ENCODE measurements at places on chromosomes 7 and 10. TPM values are rescaled to one million over a fixed set of nuclear protein-coding genes. Genes with fewer than 3 reads are reported as not detected.

Gene COBL
- total RNA-seq = 1.4 TPM

Gene TNS3
- total RNA-seq = 210 TPM

Gene MRPL43
- total RNA-seq = 54.9 TPM

Gene SHH
- total RNA-seq = 10.4 TPM

Gene DDC
- total RNA-seq = not detected

GRCh38 chr7:43138710-43139109, 26.3 kb downstream of the HECW1 start:
- no peak for DNase-seq

DNA sequence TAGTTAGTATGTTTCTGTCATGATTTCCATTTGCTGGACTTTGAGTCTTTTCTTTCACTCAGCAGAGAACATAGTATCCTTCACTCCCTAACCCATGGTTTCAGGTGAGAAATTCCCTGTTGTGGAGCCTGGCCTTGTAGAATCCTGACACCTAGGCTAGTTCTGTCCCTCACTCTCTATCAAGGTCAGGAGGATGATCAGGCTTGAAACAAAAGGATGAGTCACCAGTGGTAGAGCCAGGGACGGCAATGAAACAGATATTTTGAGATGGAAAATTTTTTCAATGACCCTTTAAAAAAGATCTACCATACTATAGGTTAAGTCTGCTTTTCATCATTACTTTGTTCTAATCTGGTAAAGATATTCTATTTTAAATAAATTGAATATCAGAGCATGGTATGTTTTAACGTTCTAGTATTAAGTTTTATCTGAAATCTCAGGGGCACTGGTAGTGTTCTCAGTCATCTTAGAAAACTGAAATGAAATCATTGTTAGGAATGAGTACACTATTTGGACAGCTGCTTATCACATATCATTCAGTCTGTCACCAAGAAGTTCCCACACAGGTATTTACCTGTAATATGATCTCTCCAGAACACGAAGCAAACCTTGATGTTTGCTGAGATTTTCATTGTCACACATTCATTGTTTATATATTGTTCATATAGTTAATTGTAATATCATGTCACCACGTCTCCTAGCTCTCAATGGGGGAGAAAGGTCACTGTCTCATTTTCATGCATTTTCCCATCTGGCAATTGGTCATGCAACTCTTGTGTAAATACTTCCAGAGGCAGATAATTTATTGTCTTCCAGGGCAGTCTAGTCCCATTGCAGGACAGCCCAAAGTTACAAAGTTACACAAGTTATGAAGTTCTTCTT, 299.9 kb upstream of the LRRTM3 start:
- no peak for DNase-seq

DNA sequence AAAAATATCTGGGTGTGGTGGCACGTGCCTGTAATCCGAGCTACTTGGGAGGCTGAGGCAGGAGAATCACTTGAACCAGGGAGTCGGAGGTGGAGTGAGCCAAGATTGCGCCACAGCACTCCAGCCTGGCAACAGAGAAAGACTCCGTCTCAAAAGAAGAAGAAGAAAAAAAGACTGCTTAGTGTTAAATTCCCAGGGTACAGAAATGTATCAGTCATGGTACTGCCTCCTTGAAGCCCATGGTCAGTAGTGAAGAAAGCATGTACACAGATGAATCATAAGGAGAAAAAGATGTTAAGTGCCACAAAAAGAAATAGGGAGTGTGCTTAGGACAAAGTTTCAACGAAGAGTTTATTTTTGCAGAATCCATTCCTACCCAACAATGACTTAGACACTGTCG, 62.5 kb upstream of the KMT2E start:
- no peak for DNase-seq

- DNase-seq = no peak
Observed at GRCh38 chr7:91843831-91844230, 36.7 kb downstream of the MTERF1 start.

DNA sequence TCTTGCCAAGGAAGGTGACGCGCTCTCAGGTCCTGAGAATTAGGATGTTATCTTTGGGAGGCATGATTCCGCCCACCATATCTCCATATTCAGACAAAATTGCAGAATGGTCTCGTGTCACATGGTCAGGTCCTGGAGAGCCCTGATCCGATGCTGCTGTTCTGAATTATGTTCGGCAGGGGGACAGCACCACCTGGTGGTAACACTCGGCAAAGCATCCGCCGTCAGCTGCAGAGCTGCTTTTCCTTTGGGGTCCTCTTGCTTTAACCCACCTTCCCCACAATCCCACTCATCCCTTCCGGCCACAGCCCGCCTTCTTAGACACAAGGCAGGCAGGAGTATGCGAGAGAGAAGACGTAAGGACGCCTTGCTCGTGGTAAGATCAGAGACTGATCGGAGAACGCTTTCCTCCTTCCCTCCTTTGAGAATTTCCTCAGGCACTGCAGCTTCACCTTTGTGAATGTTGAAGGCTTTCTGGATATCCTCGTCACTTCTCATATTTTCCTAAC, 327.8 kb upstream of the C7orf33 start:
- peak; percentile 13 for DNase-seq

GRCh38 chr10:14151571-14151970, 179.2 kb downstream of the FRMD4A start:
- no peak for DNase-seq

DNA sequence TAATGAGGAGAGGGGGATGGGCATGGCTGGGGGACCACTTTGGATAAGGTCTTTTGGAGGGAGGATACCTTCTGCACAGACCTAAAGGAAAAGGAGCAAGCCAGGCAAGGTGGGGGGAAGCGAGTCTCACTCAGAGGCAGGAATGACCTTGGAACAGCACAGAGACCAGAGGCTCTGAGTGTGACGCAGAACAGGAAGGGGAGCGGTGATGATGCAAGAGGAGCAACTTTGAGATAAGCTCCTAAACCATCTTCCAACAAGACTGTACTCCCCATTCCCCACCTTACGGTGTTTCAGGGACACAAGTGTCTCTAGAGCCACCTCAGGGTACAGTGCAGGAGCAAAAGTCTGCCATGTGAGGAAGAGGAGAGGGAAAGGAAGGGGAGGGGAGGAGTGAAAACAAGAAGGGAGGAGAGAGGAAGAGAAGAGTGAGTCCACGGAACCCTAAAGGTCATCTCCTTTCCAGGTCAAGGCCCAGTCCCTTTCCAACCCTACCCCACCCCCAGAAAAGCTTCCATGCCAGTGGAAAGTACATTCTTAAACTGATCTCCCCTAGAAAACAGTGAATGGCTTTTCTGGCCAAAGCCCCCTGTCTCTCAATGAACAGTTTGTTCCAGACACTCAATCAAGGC, 54.1 kb downstream of the JAZF1 start:
- DNase-seq = no peak

DNA sequence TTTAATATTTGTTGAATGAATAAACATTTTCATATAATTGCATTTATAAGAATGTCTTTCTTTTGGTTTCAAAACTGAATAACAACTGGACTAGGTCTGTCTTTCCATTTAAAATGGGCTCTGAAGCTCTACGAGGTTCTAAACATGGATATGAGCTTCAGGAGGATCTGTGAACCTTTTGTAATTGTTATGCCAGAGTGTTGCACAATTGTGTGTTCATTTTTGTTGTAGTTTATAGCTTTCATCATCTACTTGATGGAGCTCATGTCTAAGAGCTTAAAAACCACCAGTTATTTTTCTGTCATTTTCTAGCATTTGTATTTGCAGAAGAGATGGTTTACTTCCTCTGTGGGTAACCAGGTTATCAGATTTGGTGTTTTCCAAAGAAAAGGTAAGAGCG, 265.7 kb upstream of the NPY start:
- no peak for DNase-seq

- peak; percentile 43 for DNase-seq
Observed at GRCh38 chr10:121880895-121881294, 46.9 kb downstream of the ATE1 start.

DNA sequence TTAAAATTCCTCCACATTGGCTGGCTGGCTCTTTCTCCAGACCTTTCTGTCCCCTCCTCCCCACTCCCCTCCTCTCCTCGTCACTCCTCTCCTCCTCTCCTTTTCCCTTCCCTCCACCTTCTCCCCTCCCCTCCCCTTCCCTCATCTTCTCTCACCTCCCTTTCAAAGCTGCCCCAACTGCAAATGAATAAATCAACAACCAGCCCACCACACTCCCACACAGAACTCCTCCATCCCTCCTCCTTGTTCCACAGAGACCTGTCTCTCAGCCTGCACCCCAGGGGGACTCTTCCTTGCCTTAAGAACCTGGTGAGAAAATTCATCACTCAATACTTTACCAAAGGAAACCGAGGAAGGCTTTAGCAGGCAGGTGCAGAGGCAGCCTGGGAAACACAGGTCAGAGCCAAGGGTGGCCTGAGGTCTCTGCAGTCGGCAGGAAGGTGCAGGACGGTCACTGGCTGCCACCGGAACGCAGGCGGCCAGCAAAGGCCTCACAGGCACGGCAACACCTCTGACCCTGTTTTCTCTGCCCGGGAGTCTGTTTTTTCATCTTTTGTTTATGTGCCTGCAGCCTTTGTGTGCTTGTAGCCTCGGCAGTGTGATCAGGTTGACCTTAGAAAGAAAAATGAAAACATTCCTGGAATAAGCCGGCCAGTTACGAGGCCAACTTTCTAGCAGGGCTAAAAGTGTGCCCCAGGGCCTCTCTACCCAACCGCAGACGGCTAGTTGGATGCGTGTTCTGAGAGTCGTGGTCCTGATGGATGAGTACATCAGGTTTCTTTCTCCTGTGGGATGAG, 207.6 kb upstream of the KLF6 start:
- peak; percentile 76 for DNase-seq

DNA sequence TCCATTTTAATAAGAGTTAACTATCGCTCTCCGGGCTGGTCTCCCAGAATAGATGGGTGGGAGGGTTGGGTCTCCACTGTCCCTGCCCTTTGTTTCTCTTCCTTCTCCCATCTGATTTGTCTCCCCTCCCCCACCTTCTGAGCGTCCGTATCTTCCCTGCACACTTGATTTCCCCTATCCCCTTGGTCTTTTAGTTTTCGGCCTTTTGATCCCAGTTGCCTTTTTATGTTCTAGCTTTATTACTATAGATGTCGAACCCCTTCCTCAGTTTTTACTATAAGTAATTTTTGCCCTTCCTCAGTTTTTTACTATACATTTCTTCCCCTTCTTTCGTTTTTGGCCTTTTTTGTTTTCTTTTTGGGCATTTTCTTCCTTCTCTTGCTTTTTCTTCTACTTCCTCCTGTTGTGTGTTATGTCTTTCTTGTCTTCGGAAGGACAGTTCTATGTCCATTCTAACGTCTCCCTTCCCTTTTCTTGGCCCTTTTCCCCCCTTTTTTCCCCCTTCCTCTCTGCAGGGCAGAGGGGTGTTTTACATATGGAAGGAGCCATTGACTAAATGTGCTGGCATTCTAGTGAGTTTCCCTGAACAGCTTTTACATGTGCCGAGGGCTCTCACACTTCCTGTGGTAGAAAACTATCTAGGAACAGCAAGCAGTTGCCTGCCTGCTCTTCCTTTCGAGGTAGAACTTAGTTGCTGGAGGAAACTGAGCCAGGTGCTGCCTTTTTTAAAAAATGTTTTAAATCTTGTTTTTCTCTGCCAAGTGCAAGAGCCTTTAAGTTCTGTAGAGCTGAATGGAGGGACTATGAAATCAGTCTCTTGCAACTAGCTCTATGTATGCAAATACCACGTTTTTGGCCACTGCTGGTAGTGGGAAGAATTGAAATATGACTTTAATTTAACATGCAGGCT, 2.8 kb downstream of the TET1 start:
- DNase-seq = no peak

DNA sequence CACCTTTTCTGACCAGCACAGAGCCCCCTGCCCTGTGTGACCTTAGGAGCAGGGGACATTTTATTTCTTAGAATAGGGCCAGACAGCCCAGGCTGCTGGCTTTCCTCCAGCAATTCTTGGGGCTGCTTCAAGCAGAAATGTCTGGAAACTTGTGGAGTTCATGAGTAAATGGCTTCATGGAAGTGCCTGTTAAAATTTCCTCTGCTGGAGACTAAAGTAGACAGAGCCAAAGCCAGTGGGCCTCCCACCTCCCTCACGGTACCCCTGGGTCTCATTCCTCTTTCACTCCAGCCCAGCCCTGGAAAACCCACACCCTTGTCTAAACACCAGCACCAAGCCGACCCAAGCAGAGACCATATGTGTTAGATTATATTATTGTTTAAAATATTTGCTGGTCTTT, 505.5 kb upstream of the ZMIZ1 start:
- DNase-seq = no peak

DNA sequence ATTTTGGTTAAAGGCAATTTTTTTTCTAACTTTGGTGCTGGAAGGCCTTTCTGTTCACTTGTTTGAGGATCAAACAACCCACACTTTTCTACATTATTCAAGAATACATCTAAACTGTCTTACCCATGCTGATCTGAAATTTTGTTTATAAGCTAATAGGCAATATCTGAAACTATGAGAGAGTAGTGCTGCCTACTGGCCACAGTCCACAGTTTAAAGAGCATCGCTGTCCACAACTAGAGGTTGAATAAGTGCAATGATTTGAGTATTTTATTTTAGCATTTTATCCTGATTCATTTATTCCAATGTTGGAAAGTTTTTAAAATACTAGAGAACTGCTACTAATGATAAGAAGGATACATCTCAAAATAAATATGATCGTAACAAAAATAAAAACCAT, 306.9 kb downstream of the ELMO1 start:
- DNase-seq = no peak

DNA sequence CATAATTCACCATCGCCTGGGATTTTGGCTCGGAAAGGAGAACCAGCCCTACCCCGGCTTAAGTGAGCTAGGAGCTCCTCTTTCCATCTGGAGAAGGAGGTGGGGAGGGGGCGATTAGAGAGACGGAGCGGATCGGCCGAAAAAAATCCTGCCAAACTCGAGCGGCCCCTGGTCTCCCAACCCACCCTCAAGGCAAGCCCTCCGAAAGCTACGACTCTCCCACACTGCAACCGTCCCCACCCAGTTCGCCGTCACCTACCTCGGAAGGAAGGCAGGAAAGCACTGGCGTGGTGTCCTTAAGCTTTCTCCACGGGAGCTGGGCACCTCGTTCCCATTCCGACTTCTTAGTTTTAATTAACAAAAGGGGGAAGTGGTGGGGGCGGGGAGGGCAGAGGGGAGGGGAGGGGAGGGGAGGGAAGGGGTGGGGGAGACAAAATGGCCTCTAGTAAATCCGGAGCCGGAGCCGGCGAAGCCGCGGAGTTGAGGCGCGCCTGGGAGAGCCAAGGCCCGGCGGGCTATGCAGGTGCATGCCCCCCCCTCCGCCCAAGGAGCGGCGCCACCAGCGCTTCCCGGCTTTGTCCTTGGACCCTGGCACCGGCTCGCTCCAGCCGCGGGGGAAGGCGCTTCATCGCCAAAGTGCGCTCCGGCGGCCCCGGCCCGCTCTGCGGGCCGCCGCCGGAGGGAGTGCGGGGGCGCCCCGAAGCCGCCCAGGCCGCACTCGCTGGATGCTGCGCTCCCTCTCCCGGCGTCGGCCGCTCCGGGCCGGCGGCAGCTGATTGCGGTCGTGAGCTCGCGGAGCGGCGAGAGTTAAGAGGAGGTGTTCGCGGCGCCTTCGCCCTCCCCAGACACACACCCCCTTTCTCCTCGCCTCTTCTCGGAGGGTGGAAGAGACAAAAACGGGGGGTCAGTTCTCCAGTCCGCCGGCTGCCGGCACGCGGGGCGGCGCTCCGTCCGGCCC, at the start of gene LRRC4:
TSS of gene LRRC4 (minus strand) at position 784 of the 958 bp plus-strand sequence. CDS start 797 bp downstream, outside the sequence.
- DNase-seq = no peak
